ENCODE measurements at places on chromosomes 2 and 18.

DNA sequence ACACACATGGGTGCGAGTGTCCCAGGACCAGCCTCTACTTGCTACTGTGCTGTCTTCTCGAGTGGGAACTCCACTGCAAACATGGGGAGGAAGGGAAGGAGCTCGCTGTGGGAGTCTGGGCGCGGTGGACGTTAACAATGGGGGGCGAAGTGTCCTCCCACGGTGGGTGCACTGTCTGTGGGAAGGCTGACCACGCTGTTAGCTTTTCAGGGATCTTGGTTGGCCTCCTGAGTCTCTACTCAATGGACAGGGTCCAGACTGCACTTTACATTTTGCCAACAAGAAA, 146.7 kb downstream of the MBP start:
- DNase-seq = no peak

GRCh38 chr18:22974001-22974400, 40.9 kb downstream of the RBBP8 start:
- no peak for DNase-seq

DNA sequence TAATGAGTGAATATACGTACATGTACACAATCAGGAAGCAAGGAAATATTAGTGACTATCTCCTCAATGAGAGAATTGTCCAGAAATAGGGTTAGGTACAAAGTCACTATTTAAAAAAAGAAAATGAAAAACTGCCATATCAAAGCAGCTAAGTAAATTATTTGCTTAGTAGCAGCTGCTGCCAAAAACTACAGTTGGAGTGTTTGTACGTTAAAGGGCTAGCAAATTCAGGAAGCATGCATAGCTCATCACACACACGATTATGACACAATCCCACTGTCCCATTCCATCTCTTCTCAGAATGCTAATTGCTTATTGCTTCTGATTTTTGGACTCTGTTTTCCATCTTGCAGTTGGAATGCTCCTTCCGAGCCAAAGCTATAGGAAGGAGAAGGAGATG, 2012.5 kb upstream of the LRRTM1 start:
- DNase-seq = no peak

- no peak for DNase-seq
Observed at GRCh38 chr2:217890445-217890844, 112.3 kb downstream of the TNS1 start.
